ENCODE measurements at places on chromosomes 6 and 20. TPM values are rescaled to one million over a fixed set of nuclear protein-coding genes. Genes with fewer than 3 reads are reported as not detected.

- DNase-seq: no peak
Observed at GRCh38 chr6:27865850-27866356, 46.3 kb downstream of the OR2B2 start.

- no peak for DNase-seq
Observed at GRCh38 chr20:57932227-57932864, 222.5 kb upstream of the PMEPA1 start.

GRCh38 chr6:130381459-130382380 lies 15.9 kb downstream of the TMEM200A start:
- DNase-seq: no peak

DNA sequence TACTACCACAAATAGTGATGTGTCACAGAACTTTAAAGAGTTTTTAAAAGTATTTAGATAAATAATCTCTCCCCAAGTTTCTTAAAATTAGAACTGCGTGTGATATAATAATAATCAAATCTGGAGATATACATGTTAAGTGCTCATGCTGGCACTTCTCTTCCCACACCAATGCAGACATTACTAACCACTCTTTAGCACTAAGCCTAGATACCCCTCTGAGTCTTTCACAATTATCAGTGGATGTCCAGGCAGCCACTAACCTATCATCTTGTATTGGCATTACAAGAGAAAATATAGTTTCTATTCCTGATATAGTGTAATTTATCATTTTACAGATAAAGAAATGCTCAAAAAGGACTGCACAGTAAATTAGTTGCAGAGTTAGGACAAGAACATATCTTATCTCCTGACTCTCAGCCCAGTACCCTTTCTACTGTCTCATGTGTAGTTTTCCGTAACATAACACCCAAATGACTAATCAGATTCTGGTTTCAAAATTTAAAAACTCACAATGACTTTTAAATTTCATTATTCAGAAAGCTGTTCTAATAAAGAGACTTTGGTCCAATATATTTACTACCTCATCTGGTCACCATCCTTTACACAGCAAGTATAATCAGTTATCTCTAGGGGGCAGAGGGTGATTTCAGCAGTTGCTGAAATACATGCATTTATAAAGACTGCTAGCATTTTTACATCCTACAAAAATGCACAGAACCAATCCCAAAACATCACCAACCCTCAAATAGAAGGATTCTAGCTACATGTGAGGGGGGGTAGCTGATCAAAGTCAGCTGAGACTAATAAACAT lies 215.5 kb upstream of the MCHR2 start:
- peak; percentile 63 for DNase-seq

GRCh38 chr20:49484180-49485140 lies 2.0 kb upstream of the KCNB1 start:
- peak; percentile 61 for DNase-seq

- no peak for DNase-seq
Observed at GRCh38 chr6:31268369-31268765, 3.5 kb downstream of the HLA-C start.

Gene CST5
- polyA plus RNA-seq: not detected

All from IMR-90 (cell line).